ENCODE measurements at places on chromosomes 1 and 21.

DNA sequence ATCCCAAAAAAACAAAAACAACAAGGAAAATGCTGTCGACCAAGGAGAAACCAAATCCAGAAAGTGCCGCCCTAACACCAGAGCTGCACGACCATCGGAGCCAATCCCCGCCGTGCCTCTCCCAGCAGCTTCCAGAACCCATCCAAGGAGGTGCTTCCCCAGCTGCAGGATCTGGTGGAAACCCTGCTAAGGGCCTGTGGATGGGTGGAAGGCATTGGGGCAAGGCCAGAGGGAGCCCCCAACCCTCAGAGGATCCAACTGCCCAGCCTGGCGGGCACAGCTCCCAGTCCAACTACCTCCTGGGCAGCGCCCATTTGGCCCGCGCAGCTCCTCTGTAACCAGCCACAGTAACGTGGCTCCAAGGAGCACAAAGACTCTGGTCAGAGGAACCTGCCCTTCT is 81.6 kb downstream of the NPHP4 start:
- peak; percentile 72 for DNase-seq

- DNase-seq: no peak
Measured at GRCh38 chr21:42280356-42281180, 34.6 kb downstream of the TFF3 start.

DNA sequence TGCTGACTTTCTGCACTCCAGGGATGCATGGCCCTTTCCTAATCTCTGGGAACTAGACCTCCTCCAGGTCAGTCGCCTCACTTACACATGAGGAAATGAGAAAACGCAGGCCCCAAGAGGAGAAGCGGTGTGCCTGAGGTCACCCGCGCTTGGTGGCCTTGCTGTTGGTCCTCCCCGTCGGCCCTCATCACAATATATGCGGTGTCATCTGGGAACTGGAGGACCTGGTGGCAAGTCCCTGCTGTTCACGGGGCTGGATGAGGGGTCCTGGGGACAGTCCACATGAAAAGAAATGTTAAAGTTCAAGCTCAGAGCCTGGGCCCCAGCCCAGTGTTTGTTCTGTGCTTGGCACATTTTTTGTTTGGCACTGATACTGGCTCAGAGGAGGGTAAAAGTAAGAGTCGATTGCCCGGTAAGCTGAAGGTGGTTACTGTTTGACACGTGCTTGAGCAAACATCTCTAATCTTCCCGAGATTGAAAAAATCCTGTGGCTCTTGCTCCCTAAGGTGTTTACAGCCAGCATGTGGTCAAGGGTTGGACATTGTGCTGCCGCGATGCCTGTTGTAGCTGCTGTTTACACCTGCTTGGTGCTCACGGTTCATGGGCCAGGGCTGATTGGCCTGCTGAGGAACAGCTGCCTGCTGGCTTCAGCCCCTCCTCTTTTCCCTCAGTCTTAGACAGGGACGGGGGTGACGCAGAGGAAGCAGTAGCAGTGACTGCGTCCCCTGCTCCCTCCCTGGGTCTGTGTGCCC is 5.2 kb downstream of the COQ8A start:
- DNase-seq: no peak

GRCh38 chr1:151065089-151065645 is 5.0 kb downstream of the MLLT11 start:
- no peak for DNase-seq

DNA sequence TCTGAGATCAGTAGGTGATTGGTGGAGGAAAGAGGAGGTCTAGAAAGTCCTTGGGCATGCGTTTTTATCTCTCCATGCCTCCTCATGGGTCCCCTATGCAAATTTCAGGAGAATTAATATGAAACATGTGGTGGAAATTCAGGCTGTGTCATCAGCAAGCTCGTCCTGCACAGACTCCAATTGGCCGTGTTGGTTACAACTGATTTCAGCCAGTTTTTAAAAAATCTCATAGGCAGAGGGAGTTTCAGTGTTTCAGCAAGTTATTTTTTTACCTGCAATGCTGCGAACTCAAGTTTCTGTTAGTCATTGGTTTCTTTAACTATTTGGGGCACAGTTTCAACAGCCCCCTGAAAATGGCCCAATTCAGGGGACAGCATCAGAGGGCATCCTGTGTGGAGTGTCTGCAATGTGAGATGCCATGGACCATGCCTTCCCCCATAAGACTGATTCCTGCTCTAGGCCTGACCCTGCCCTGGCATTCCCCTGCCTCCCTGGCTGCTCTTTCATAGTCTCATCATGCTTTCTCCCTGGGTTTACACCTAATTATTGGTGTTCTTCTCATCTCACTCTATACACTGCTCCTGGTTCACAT is 59.9 kb downstream of the C1orf198 start:
- DNase-seq: peak; percentile 34

GRCh38 chr1:221727146-221728036 is 14.5 kb downstream of the DUSP10 start:
- no peak for DNase-seq

GRCh38 chr1:42479621-42480020 is 16.5 kb downstream of the CCDC30 start:
- no peak for DNase-seq

GRCh38 chr1:232589111-232589811 is 40.7 kb downstream of the SIPA1L2 start:
- no peak for DNase-seq

GRCh38 chr1:6450943-6451373 is 15.0 kb downstream of the TNFRSF25 start:
- no peak for DNase-seq

DNA sequence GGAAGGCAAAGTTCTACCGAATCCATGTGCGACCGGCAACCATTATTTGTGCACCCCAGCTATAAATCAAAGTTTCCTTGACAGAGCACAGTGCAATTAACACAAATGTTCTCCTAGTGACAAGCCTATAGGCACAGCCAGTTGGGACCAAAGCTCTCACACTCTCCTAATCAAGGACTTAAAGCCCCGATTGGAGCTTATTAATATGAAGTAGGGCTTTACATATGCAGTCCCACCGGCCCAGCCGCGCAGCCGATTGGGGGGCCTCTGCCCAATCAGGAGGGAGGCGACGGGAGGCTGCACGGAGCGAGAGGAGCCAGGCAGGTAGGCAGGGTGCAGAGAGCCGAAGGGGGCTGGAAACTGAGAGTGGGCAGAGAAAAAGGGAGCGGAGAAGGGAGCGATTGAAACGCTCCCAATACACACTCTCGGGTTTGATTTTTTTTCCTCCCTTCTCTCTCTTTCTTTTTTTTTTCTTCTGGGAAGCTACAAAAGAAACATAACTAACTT is at the start of gene ESRRG:
ESRRG (minus strand) TSS at position 156 of the 507 bp plus-strand sequence; CDS start at position 26, 130 bp downstream.
- DNase-seq: no peak

DNA sequence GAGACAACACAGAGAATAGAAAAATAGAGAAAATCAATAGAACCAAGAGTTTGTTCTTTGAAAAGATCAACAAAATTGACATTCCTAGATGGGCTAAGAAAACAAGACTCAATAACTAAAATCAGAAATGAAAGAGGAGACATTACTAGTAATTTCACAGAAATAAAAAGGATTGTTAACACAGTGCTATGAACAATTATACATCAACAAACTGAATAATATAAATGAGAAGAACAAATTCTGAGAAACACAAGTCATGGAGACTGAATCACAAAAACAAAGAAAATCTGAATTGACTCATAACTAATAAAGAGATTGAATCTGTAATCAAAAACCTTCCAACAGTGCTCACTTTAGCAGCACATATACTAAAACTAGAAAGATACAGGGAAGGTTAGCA is 51.6 kb upstream of the TTC39A start:
- no peak for DNase-seq

GRCh38 chr1:156096640-156097391 is 14.6 kb upstream of the MEX3A start:
- DNase-seq: peak; percentile 98

DNA sequence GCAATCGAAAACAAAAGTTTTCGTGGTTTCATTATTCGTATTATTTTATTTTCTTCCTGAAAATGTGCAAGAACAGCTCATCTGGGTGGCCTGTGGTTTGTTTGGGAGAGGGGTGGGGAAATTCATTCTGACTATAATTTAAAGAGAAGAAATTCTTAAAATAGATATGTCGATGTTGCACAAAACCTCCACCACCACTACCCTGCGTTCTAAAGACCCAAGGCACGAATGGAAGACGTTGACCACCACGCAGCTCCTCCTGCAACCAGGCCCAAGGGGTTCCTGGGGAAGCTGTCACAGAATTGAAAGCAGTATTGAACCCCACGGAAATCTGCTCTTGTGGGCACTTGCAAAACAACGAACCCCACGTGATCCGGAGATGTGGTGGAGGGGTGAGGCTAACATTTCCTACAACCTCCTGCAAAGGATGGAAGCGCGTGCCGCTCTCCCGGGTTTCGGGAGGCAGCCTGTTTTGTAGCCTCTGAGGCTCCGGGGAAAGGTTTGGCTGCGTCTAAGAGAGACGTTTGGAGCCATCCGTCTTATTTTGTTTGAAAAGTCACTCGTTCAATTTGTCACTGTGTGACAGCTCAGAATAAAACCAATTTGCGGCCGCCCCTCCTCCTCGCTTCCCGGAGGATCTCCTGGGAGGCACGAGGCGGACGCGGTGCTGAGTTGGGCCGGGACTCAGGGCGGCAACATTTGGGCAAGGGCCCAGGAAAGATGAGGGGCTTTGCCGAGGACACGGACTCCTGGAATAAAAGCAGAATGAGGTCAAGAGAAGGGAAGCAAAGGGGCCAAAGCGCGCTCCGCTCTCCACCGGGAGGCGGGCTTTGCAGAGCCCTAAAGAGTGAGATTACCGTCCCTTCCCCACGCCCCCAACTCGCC is 810 bp upstream of the HLX start:
- DNase-seq: no peak

DNA sequence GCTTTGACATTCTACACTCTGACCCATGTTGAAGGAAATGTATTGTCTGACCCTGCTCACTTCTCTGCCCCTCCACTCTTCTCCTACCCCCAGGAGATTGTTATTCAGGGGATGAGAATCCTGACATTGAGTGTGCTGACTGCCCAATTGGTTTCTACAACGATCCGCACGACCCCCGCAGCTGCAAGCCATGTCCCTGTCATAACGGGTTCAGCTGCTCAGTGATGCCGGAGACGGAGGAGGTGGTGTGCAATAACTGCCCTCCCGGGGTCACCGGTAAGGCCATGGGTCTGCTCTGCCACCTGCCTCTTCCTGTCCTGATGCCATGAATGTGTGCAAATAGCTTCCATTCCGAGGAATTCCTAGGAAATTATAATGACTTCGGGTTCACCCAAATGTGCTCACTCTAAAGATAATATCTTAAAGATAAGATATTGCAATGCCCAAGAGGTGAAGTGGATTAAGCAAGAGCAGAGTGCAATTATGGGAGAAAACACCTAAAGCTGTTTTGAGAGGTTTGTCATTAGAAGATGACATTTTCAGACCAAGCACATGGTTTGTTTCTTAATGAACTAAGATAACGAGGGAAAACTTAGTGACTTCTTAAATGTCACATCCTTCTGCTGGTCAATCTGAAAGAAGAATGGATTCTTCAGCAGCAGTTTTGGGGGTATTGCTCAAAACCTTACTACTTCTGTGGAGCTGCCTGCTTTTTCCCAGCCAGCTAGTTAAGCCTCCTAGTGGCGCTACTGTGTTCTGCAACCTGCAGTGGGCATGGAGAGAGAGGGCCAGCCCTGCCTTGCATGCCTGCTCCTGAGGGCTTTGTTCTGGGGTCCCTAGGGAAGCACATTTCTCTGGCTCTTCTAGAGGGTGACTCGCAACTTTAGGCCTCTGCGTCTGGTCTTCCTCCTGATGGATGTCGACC is 41.6 kb downstream of the LAMC2 start:
- no peak for DNase-seq

GRCh38 chr1:197677313-197677712 is 98.0 kb downstream of the DENND1B start:
- DNase-seq: no peak

DNA sequence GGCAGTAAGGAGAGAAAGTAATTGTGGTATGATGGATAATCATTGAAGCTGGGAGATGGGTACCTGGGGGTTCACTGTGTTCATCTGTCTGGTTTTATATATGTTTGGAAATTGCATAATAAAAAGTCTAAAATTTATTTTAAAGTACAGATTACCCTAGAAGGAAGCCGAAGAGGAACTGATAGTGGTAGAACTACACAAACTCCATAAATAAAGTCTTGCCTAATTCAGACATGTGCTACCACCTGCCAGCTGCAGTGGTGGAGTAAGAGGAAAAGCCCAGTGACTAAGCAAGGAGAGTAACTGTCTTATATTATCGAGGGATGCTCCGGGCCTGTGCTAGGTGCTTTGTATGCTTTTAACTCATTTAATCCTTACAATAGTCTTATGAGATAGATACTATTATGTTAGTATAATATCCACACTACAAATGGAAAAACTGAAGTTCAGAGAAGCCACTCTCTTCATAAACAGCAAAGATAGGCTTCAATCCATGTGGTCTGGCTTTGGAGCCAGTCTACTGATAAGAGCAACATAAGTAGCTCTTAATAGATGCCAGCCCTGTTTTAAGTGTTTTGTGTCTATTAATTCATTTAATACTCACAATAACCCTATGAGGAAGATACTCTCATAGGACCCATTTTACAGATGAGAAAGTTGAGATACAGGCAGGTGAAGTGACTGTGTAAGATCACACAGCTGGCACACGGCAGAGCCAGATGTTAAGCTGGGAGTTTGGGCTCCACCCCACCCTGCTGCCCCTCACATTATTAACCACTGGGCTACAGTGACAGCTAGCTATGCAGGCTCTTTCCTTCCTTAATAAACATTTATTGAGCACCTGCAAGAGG is 56.8 kb upstream of the HNRNPU start:
- DNase-seq: no peak

GRCh38 chr1:83761167-83762038 is 237.5 kb downstream of the TTLL7 start:
- DNase-seq: no peak

DNA sequence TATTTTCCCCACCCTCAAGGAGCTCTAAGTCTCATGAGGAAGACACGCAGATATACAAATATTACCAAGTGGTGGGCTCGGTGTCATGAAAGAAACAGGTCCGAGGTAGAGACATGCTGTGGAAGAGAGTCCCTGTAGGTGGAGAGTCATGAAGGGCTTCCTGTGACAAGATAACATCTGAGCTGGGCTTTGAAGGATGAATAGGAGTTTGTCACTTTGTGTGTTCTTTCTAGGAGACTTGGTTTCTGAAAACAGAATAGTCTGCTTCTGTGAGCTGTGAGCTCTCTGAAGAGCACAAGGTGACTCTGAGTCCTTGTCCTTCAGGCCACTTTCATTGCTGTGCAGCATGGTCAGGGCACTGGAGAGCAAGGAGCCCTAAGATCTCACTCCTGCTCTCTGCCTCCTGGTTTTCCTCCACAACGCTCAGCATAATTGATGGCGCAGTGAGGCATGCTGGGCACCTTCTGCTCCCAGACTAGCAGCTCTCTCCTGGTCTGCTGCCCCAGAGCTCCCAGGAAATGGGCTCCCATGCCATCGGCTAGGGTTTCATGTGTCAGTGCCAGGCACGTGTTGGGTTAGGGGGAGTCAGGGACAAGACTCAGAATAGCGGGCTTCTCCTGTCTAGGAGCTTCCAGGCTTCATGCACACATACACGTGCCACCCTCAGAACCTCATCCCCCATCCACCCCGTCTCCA is 209.9 kb upstream of the CSF3R start:
- peak; percentile 34 for DNase-seq

- no peak for DNase-seq
Measured at GRCh38 chr1:179105393-179105792, 23.5 kb downstream of the TOR3A start.
